ENCODE measurements at places on chromosomes 11 and 22. TPM values are rescaled to one million over a fixed set of nuclear protein-coding genes. Genes with fewer than 3 reads are reported as not detected.

DNA sequence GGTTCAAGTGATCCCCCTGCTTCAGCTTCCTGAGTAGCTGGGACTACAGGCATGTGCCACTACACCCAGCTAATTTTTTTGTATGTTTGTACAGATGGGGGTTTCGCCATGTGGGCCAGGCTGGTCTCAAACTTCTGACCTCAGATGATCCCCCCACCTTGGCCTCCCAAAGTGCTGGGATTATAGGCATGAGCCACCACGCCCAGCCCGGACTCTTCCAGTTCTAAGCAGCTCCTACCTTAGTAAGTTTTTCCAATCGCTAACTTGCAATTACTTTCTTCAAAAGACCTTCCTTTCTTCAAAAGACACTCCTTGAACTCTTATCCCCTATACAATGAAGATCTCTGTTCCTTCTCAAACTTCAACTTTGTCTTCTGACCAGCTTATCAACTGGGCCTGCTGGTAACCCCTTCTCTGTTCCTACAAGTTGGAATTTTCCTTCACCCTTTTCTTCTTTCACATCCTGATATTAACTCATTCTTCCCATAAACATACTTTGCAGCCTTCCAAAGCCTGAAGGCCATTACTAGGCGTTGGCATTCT is 25.8 kb downstream of the RBFOX2 start:
- no peak for DNase-seq

- no peak for DNase-seq
These were observed 223.4 kb upstream of the CHORDC1 start for GRCh38 chr11:90446207-90446606.

Gene H19
- not detected for total RNA-seq

DNA sequence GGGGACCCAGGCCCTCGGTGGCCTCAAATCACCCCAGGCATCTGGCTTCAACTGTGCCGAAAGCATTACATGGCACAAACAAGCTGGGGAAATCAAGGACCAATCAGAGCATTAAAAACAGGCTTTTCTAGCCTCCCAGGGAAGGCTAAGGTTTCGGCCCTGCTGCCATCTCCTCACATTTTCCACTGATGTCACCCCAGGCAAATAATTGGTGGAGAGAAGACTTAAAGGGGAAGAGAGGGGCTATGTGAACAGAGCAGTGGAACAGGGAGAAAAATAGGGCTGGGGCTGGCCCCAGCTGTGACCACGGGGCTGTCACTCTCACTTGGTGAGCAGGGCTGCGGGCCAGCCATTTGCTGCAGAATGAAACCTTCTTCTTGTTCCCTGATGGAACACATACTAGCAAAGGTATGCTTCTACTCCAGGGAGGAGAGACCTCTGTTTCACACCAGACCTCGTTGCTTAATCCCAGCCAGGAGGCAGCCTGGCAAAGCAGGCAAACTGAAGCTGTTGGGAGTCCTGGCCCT is 581.3 kb downstream of the SOX6 start:
- no peak for DNase-seq

DNA sequence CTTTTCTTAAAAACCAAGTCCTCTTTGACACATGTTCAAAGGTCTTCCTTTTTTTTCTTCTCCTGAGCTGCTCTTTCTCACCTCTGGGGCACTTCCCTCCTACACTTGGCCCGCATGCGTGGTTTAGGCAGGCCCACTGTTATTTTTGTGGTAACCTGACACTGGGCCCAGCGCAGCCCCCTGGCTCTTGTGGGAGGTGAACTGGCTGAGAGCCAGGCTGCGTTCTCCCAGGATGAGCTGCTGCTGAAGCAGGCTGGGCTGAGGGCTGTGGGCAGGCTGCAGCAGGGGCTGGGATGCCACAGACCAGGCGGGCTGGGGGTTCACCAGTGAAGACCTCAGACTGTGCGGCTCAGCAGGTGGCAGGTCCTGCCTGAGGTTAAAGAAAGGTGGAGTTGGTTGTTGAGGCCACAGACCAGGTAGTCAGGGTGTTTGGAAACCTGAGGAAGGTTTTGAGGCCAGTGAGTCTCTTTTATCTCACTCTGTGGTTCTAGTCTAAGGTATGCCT is 72.4 kb downstream of the TEAD1 start:
- no peak for DNase-seq

- DNase-seq, result peak; percentile 15
These were observed 644.2 kb downstream of the ETS1 start for GRCh38 chr11:127943152-127943551.

Gene PGA5
- not detected for total RNA-seq

Gene TRIM44
- 45.8 TPM for total RNA-seq

- no peak for DNase-seq
These were observed 48.3 kb downstream of the RPUSD4 start for GRCh38 chr11:126163074-126163700.

Gene ROM1
- total RNA-seq, result 6.7 TPM

DNA sequence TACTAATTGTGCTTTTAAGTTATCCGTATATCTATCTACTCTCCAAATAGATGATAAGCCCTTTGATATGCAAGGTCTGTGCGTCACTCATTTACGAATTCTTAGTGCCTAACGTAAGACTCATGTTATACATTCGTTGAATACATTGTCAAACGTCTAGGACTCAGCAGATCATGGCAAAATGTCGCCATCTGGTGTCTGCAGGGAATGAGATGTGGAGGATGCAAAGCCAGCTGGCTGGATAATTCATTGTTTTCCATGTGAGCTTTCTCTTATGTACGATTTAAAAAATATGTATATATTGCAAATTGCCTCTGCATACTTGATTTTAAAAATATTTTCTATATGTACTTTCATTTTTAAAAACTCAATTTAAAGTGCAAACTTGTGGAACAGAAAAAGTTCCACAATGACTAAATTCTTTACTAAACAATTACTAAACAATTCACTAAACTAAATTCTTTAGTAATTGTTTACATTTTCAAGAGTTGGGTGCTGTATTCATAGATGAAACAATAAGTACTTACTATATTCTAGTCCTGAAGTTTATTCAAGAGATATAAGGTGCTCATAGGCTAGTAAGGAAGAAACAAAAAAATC is 33.8 kb downstream of the ZNF202 start:
- peak; percentile 57 for DNase-seq

DNA sequence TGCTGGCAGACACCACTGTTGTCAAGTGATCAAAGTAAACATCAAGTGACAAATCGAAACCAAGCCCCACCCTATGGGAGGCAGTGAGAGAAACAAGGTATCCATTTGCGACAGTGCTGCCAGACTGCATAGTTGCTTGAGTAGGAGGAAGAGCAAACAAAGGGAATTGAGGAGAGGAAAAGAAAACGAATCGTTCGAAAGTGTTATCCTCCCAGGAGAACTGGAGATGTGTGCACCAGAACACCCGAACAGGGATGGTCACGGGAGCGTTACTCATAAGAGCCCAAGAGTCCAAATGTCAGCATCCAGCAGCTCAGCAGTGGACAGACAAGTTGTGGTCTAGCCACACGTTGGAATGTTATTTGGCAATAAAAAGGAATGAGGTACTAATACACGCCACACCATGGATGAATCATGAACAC is 58.4 kb upstream of the NUP50 start:
- DNase-seq, result no peak

GRCh38 chr11:36139767-36140166 is 149.5 kb downstream of the COMMD9 start:
- DNase-seq, result no peak

Gene BCO2
- total RNA-seq, result 1.1 TPM
